Stimulated activated CD8-positive, alpha-beta memory T cell treated with anti-CD3 and anti-CD28 coated beads, Interleukin-7, amount 100 ng/mL, for 4 hours (primary cell): ENCODE measurements at places on chromosomes 6 and 20.

DNA sequence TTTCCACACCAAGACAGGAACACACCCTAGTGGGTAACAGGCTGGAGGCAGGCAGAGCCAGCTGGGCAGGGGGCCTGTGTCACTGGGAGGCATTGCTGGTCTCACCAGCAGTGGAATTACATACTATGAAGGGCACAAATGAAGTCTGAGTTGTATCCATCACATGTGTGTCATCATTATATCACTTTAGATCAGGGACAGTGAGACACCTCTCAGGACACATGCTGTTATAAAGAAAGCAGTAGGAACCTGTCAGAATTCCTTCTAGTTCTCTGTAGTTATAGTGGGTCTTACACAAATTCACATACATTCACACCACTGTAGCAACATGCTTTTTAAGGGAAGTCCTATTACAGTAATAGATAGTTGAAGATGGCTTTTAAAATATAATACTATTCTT is 63.5 kb upstream of the FYN start:
- no peak for DNase-seq

GRCh38 chr6:129508477-129509145 is 201.4 kb downstream of the ARHGAP18 start:
- DNase-seq = no peak

DNA sequence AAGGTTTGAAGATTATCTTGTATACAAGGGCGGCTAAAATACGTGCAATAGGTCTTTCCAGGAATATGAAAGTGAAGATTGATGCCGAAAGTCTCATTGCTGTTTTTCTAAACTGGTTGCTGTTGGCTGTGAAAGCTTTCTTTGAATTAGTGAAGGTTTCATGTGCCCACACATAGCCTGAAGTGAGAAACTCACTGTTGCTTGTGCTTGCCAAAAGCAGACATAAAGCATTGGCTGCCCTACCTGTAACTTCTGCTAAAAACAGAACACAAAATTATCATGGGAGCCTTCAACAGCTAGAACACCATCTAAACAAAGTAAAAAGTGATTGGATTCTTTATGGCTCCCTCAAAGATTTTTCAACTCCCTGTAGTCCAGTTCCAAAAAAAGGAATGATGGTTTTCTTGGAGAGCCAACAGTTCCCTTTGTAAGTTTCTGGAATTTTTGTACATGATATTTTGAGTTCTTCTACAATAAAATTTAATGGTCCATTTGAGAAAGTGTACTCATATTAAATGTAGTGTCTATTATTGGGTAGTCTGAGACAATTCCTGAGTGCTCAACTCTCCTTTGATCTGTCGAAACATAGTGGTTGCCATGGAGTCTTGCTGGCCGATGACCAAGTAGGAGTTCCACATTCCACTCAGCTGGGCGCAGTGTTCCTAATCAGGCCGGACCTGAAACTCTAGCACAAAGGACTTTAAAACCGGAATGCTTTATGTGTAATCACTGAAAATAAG is 68.5 kb downstream of the PLEKHG1 start:
- no peak for DNase-seq

- DNase-seq = no peak
These were observed 37.2 kb downstream of the TRMT6 start for GRCh38 chr20:5913166-5913565.

DNA sequence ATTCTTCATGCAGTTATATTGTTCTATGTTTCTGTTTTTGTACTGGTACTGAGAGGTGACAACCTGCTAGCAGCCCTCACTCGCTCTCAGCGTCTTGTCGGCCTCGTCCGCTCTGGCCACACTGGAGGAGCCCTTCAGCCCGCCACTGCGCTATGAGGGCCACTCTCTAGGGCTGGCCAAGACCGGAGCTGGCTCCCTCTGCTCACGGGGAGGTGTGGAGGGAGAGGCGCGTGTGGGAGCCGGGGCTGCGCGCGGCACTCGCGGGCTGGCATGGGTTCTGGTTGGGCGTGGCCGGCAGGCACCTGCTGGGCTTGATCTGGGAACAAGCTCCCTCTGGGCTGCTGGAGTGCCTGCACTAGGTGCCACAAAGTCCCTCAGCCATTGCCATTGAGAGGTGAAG is 1323.8 kb upstream of the EYS start:
- DNase-seq = no peak

DNA sequence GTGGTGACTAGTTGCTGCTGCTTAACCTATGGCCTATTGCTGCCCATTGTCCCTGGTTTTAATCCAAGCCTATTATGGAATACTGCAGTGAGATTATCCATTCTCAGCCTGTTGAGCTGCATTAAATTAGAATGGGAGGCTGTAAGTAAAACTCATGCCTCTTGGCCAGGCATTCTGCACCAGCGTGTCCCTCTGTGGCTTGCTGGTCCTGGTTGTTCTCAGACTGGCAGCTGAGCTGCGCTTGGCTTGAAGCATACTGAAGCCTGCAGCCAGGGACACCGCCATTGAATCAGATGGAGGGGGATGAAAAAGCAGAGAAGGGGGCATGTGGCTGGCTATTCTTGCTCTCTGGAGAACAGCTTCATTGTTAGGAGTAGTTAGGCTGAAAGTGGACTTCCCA is 15.6 kb downstream of the LRRN4 start:
- no peak for DNase-seq
